ENCODE measurements at places on chromosomes 12 and 14.

DNA sequence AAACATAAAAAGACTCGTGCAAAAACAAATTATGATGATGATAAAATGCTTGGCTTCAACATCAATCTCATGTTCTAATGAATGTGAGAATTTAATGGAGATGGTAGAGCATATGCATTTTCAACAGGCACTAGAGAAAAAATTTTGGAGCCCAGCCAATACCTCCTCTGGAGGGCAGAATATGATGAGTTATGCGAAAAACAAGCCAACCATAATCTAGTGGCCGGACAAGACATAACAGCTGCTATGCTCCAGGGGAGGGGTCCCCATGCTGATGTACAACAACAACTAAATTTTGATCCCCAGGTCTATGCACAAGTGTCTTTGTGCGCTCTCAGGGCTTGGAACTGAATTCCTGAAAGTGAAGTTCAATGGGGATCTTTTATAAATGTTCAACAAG lies 1197.5 kb downstream of the LRFN5 start:
- DNase-seq = no peak

DNA sequence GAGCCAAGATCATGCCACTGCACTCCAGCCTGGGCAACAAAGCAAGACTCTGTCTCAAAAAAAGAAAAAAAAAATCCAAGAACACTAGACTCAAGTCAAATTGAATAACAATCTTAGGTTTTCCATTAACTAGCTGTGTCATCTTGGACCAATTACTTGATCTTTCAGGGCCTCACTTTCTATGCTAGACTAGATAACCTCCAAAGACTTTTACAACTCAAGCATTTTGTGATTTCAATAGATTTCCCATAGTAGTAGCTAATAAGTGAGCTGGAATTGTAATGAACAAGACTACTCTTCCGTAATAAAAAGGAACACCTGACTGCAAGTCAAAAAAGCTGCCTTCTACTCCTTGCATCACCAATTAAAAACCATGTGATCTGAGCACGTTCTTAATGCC lies 127.0 kb upstream of the SSTR1 start:
- no peak for DNase-seq

- peak; percentile 52 for DNase-seq
Measured at GRCh38 chr12:50257236-50258166, 25.8 kb downstream of the LIMA1 start.

- no peak for DNase-seq
Measured at GRCh38 chr12:82708061-82708879, 21.6 kb downstream of the TMTC2 start.

DNA sequence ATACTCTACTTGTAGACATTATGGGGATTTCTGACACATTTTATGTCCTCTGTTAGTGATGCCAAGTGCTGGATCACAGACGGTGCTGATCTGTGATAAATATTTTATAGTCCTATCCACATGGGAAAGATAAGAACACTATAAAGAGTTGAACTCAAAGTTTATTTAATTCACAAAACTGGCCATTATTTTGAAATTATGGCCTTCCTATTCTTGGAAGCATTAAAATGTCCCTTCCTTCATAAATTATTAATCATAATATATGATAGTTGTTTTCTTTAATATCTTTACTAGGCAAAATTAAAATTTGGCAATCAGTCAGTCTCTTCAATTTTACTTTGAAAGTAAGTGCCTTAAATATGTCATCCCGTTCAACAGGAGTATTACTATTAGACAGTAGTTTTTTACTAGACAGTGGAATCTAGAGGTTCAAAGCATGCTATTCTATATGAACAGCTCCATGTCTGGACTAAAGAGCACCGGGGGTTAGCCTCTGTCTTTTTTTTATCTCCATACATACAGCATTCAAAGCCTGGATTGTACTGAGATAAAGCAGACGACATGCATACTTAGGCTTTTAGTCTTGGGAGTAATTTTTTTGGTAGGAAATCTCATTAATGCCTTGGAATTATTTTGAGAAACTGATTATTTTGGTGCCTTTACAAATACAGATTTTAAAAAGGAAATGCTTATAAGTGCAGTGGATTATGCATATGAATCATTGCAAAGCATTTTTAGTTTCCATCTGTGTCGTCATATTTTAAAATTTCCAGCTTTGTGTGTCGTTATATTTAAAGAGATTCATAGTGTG lies 306.1 kb upstream of the RGS6 start:
- DNase-seq = no peak

DNA sequence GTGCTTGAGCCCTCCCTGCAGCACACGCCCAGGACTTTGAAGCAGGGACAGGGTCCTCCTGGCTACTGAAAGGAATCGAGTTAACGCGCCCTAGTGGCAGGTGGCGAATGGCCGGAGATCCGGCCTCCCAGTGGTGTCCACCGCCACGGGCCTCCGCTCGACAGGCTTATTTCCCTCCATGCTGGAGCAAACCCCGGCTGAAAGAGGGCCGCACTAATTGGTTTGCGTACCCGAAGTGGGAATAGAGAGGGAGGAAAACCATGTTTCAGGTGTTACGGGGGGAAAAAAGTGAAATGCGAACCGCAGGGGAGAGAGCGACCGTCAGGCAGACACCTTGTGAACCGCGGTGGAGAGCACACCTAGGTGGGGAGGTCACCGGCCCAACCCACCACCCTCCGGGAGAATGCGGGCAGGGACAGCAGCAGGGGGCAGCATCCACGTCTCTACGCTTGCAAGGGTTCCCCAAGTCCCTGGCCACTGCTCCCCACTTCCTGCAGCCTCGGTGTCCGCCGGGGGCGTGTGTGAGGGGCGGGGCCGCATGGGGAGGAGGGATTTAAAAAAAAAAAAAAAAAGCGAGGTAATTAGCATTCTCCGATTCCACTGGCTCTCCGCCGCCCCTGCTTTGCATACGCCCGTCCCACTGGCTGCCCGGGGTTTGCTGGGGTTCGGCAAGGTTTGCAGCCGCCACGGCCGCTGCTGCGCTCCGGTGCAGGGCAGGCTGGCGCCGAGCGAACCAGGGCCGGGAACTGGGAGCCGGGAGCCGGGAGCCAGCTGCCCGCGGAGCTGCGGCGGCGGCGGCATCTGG lies 224.6 kb upstream of the CRY1 start:
- DNase-seq = peak; percentile 94

GRCh38 chr14:79749065-79749464 lies 462.2 kb downstream of the DIO2 start:
- no peak for DNase-seq

GRCh38 chr14:68477110-68477455 lies 315.8 kb downstream of the ZFP36L1 start:
- DNase-seq = no peak

DNA sequence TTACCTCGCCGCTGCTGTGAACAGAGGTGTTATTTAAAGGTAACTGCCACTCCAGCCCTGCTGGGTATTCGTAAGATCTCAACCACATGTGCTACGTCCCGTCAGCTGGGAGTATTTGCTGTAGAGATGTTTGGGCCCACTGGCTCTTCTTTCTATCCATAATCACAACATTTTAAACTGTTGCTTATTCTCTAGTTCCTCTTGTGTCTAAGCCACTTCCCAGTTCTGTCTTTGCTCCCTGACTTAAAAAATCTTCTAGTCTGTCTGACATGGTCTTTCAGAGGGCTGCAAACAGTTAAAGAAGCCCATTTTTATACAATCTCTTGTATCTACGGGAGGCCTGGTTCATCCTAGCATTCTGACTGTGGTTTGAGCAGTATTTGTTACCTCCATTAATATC lies 33.2 kb upstream of the HELB start:
- no peak for DNase-seq

DNA sequence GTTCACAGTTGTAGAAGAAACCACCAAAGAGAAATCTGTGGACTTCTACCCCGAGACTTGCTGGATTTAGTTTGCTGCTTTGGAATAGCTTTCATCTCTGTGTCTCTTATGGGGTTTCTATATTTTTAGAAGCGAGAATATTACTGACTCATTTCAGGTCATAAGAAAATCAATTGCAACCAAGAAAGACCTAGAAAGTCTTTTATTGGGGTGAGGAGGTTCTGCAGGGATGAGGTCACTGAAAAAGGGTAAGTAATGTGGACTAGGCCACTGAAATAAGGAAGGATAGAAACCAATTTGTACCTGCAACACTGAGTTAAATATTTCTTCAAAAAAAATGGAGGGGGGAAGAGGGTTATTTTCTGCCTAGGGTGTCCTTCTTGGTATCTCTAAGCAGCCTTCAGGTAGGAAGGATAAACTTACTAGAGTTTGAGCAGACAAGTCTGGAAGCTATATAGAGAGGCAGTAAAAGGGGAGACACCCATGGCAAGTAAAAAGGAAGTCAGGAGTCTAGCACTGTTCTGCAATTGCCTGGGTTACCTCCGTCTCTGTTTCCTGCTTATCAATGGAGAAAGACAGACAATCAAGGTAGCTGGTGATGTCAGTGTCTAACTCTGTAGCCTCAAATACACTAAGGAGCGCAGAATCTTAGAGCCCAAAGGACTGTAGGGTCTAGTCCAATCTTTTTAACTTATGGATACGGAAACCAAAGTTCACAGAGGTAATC lies 19.6 kb upstream of the KERA start:
- no peak for DNase-seq

DNA sequence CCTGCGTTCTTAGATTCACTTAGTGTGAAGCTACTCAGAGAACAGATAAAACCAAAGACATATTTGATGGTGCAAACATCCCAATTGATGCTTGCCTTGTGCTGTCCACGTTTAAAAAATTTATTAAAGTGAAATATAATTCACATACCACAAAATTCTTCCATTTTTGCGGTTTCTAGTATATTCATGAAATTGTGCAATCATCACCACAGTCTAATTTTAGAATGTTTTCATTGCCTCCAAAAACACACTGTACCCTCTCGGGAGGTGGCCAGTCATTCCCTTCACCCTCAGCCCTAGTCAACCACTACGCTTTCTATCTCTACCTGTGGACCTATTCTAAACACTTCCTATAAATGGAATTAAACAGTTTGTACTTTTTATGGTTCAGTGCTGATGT lies 1109.2 kb downstream of the FLRT2 start:
- no peak for DNase-seq

- DNase-seq = no peak
Measured at GRCh38 chr14:89331398-89331797, 85.6 kb downstream of the FOXN3 start.

DNA sequence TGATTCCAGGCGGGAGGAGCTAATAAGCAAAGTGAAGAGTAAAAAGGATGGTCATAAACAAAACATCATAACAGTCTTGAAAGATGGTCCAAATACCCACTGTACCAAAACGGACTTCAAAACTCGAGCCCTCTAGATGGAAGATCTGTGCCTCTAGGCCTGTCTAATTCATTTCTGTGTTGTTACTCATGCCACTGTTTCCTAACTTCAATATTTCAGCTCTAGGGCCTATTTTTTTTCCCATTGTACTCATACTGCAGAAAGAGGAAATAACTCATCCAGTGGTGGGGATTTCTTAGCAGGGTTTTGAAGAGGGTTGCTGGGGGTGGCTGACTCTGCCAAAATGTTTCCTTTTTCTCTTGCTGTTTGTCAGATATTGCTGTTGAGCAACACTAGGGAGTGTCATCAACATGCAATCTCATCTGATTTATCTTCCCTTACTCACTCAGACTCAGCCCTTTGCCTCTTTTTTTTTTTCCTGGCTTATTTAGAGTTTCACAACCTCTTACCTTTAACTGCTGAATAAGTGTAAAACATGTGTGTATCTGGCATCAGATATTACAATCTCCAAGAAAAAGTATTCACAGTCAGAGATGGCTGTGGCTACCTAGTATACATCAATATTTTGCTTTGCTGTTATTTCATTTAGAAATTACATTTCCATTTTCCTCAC lies 189.6 kb downstream of the DUSP6 start:
- DNase-seq = peak; percentile 97

- peak; percentile 95 for DNase-seq
Measured at GRCh38 chr12:65565601-65566560, 258.4 kb upstream of the HMGA2 start.

DNA sequence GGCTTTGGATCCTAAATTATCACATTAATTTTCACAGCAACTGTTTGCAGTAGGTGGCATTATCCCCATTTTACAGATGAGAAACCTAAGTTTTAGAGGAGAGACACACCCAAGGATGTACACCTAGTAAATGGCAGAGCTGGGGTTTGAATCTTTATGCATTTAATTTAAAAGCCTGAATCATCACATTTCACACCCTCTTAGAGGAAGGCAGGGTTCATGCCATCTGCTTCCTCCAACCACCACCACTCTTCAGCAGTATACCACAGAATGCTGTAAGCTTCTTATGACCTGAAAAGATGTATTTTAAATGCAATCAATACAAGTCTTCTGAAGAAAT lies 90.3 kb downstream of the CRADD start:
- DNase-seq = no peak

- no peak for DNase-seq
Measured at GRCh38 chr12:96375841-96376604, 24.2 kb downstream of the CDK17 start.

DNA sequence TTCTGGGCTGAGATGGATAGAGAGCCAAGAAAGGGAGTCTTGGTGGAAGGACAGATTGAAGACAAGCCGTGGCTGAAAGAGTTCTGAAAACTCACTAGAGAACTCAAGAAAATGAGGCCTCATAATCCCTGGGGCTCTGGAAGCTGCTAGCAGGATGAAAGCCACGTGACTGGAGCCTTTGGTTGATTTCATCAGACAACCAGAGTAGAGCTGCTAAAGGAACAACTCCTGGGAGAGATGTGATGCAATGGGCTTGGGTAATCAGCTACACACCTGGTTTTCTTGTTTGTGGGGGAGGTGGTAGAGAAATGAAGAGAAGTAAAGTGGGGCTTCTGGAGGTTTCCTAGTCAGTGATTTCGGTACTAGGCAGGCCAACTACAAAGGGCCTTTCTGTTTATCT lies 13.4 kb downstream of the CSRNP2 start:
- DNase-seq = no peak

- no peak for DNase-seq
Measured at GRCh38 chr14:51534610-51535011, 117.1 kb upstream of the FRMD6 start.

GRCh38 chr14:23532658-23533057 lies 18.9 kb downstream of the ZFHX2 start:
- DNase-seq = no peak

GRCh38 chr12:4201333-4202100 lies 72.0 kb upstream of the CCND2 start:
- DNase-seq = no peak

- DNase-seq = peak; percentile 79
Measured at GRCh38 chr14:34502545-34503225, 36.8 kb downstream of the EAPP start.

DNA sequence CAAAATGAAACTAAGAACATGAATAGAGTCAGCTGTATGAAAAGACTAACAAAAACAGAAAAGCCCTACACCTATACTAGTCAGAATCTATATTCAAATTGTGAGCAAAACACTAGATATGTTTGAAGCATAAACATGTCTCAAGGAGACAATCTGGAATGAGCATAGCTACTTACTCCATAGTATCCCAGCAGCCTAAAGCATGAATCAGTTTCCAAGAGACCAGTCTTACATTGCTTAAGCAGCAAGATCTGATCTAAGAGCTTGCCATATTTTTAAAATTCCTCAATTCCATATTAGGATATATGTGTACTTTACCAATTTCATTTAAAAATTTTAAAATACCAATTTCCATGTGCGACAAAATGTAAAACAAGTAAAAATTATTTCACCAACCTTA lies 7.7 kb downstream of the CAPS2 start:
- DNase-seq = peak; percentile 25
